ENCODE measurements at places on chromosomes 4 and X.

- DNase-seq = no peak
Observed at GRCh38 chrX:12548341-12548740, 242.9 kb upstream of the PRPS2 start.

DNA sequence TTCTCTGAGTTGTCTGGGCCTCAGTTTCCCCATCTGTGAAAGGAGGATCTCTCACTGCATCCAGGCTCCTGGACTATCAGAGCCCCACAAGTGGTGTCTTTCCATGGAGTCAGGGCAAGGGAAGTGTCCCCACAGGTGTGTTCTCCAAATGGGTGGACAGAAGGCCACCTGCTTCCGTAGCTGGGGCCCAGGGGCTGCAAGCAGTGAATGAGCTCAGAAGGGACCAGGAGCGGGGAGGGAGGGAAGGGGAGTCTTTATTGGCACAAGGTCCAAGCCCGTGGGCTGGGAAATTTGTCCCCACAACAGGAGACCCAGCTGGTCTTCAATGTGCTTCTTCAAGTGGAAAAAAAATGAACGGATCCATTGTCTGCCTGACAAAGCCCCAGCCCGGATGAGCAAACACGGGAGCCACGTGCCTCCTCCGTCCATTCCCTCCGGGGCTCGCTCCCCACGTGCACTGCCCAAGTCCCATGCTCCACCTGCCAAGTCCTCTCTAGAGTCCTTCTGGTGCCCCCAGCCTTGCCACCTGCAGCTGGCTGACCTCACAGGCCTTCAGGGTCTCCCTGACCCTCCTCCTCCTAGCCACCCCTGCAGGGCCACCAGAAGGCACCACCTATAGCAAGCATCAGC lies 72.0 kb downstream of the JAKMIP1 start:
- no peak for DNase-seq

DNA sequence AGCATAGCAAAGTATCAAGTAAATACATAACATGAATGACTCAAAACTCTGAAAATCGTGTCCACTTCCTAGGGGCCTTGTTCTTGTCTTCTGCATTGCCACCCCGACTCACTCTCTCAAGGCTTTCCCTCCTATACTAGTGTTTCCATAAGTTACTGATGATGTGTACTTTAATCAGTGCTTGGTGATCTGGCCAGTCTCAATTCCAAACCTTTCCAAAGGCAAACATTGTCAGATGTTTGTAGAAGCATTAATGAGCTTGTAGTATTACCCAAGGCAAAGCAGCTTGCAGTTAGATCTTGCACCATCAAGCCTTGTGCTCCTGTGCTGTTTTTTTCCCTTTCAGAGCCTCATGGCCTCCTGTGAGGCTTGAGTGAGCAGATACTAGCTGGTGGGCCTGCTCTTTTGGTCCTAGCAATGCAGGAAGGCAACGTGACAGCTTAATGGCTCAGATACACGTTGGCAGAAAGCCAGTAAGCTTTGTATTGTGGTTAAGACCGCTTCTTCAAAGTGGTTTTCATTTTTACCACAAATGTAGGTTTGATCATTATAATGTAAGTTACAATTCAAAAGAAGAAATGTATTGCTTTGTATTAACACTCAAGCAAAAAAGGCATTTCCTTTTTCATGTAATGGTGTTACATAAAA lies 51.8 kb downstream of the RBPJ start:
- DNase-seq = no peak

- no peak for DNase-seq
Observed at GRCh38 chr4:89800012-89800516, 36.9 kb downstream of the SNCA start.

DNA sequence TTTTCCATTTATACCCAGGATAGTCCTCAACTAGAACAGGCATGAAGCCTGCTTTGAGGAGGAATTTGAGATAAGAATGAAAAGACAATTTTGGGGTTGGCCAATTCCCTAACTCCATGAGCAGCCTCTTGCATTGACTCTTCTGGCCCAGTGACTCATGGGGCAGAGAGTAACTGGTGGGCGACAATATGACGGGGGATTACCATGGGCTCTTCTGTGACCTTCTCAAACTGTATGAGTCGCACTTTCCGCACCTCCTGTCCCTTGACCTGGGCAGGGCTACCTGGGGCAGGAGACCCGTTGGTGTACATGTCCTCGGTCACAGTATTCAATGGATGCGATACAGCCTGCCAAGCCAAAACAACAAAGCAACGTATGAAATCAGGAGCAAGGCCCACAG lies 13.3 kb downstream of the MPP1 start:
- DNase-seq = no peak

DNA sequence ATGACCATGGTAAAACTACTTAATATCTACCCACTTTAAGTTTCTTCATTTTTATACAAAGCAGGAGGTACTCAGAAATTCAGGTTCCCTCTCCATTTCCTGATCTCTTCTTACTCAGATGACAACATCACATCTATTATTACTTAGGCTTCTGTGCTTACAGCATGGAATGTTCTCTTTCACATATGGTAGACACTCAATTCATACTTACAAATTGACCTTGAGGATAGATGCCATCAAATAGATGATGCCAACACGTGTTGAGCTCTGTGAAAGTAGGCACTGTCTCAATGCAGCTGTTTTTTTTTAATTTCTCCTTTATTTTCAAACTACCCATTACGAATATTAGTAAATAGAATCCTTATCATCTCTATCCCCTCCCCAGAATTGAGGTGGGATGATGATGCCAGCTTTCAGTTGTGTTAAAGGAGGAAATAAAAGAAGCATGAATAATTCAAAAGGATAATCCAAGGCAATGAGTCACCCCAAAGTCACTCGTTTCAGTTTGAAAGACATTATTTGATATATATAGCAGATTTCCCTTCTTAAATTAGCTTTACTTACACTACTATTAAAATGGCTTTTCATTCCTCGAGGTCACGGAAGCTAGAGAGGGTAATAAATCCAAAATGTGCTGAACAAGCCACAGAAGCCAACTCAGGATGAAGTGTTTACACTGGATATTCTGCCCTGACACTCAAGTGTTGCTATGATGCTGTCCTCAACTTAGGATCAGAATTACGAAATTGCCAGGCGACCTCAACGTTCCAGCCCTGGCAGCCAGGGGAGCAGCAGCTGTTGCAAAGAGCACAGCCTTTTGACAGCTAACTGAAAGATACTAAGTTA lies 124.2 kb upstream of the EOLA2 start:
- no peak for DNase-seq

- DNase-seq = no peak
Observed at GRCh38 chrX:13955975-13956374, 73.7 kb downstream of the GEMIN8 start.

- no peak for DNase-seq
Observed at GRCh38 chrX:97155816-97156215, 272.1 kb downstream of the RPA4 start.

DNA sequence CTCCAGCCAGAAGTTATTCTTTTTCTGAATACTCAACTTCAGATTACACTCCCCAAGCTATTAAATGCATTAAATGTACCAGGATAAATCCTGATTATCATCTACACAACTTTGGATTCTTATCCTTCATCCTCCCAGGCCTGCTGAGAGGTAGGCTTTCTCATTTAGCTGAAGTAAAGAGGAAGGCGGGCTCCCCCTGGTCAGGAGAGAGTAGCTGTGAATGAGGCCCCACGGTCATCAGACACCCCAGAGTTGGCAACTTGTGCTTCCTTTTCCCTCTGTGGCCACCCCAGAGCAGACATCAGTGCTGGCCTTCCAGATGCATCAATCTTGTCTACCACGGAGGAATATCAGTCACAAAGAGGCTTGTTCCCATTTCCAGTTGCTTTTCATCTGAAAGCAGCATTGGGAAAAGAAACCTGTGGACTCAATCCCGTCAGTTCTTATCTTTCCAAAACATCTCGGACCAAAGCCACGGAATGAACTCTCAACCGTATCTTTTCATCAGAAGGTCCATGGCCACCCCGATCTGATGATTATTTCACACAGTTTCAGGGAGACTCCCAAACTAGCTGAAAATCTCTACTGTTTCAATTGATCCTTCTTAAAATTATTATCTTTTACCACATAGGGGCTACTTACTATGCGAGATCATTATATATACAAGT lies 79.2 kb downstream of the FBXO8 start:
- DNase-seq = no peak
